Lower lobe of right lung (tissue), 2 donors: ENCODE measurements at places on chromosomes 6 and 20.

DNA sequence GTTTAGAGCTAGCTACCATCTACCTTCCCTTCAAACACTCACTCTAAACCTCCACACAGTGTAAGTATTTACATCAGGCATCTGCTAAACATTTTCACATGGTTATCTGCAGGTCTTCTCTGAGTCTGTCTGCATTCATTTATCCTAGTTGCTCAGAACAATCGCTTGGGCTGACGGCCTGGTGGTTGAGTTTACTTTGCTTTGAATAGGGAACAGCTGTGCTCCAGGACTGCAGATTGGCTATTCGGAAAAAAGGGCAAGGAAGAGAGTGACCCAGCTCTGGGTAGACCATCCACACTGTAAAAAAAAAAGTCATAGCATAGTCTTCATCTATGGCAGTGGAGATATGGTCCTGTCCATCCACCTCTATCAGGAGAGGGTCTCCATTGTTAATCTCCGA lies 115.3 kb upstream of the ESR1 start:
- peaks cover 7% of the 10 kb centered on the region for H3K4me1 ChIP-seq
- H3K27ac ChIP-seq: no peak overlapping the region
- H3K4me3 ChIP-seq: no peak overlapping the region
- DNase-seq: no peak

- H3K27ac ChIP-seq: no peak overlapping the region
- H3K27me3 ChIP-seq: peaks cover 34% of the 10 kb centered on the region
- H3K4me3 ChIP-seq: no peak overlapping the region
- H3K36me3 ChIP-seq: no peaks in the 10 kb centered on the region
- DNase-seq: no peak
These were observed 38.6 kb upstream of the NOL4L start for GRCh38 chr20:32623667-32624157.

GRCh38 chr6:150662814-150663213 lies 63.1 kb downstream of the PLEKHG1 start:
- H3K27me3 ChIP-seq: no peaks in the 10 kb centered on the region
- no peak for DNase-seq
- peaks cover 4% of the 10 kb centered on the region for H3K4me1 ChIP-seq
- no peaks in the 10 kb centered on the region for H3K36me3 ChIP-seq

- H3K27ac ChIP-seq: no peak overlapping the region
- no peaks in the 10 kb centered on the region for H3K36me3 ChIP-seq
- no peak for DNase-seq
- no peaks in the 10 kb centered on the region for H3K27me3 ChIP-seq
- no peak overlapping the region for H3K4me3 ChIP-seq
These were observed 98.4 kb downstream of the CDKAL1 start for GRCh38 chr6:20632696-20633095.

DNA sequence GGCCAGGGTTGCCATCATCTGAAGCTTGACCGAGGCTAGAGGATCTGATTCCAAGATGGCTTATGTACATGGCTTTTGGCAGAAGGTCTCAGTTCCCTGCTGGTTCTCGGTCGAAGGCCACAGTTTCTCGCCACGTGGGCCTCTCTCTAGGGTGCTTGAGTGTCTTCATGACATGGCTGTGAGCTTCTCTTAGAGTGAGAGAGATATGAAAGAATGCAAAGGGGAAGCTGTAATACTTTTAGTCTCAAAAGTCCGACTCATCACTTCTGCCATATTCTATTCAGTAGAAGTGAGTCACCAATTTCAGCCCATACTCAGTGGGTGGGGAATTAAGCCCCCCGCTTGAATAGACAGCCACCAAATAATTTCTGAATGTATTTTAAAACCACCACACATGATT lies 94.2 kb downstream of the UTRN start:
- no peak overlapping the region for H3K4me3 ChIP-seq
- H3K36me3 ChIP-seq: no peaks in the 10 kb centered on the region
- H3K27ac ChIP-seq: no peak overlapping the region
- H3K27me3 ChIP-seq: no peaks in the 10 kb centered on the region
- no peak for DNase-seq

GRCh38 chr6:73610444-73611275 lies 43.1 kb downstream of the SLC17A5 start:
- H3K36me3 ChIP-seq: peaks cover 88% of the 10 kb centered on the region
- H3K27me3 ChIP-seq: no peaks in the 10 kb centered on the region
- peaks cover 7% of the 10 kb centered on the region for H3K4me1 ChIP-seq
- no peak overlapping the region for H3K4me3 ChIP-seq

GRCh38 chr6:16683641-16684194 lies 77.5 kb downstream of the ATXN1 start:
- no peak for DNase-seq
- no peaks in the 10 kb centered on the region for H3K36me3 ChIP-seq
- H3K4me1 ChIP-seq: peaks cover 49% of the 10 kb centered on the region
- H3K4me3 ChIP-seq: no peak overlapping the region
- no peaks in the 10 kb centered on the region for H3K27me3 ChIP-seq

DNA sequence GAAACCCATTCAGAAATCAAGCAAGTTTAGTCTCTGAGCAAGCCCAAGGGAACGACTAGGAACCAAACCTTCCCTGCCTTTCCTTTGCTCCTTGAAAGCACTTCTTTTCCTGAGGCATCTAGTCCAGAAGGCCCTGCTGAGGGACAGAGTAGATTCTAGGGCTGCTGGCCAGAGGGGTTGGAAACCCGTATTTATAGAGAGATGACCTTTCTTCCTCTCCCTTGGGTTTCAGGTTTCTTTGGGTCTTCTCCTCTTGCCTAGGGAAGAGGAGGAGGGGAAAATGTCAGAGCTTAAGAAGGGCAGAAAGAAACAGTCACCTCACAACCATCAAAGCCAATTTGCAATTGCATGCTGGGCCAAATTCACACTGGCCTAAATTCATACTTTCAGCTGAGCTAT lies 5.8 kb downstream of the APOBEC2 start:
- DNase-seq: no peak
- no peak overlapping the region for H3K4me3 ChIP-seq
- peaks cover 12% of the 10 kb centered on the region for H3K4me1 ChIP-seq

- no peak overlapping the region for H3K27ac ChIP-seq
- no peak for DNase-seq
- H3K27me3 ChIP-seq: no peaks in the 10 kb centered on the region
- no peak overlapping the region for H3K4me3 ChIP-seq
- H3K4me1 ChIP-seq: peaks cover 10% of the 10 kb centered on the region
These were observed 265.0 kb downstream of the ADGRG6 start for GRCh38 chr6:142566628-142567396.

DNA sequence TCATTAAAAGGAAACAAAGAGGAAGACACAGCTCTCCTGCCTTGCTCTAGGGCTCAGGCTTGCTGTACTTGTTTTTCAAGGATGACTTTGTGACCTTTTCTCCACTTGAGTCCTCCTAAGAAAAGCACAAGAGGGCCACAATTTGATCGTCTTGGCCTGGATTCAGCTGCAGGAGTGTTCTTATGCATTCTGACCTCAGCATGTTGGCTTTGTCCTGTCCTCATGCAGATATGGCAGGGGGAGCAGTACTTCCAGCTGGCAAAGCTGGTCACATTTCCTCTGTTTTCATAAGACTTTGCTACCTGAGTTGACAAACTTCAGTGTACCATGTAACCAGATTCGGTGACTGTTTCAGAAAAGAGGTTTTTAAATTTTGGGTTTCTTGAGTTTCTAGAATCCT lies 30.8 kb downstream of the KDM1B start:
- peaks cover 8% of the 10 kb centered on the region for H3K36me3 ChIP-seq
- peak; percentile 54 for DNase-seq
- peak overlapping the region; percentile 43 for H3K27ac ChIP-seq
- H3K27me3 ChIP-seq: no peaks in the 10 kb centered on the region

- no peaks in the 10 kb centered on the region for H3K27me3 ChIP-seq
- H3K4me1 ChIP-seq: no peaks in the 10 kb centered on the region
- no peak for DNase-seq
- no peak overlapping the region for H3K27ac ChIP-seq
- H3K36me3 ChIP-seq: no peaks in the 10 kb centered on the region
- no peak overlapping the region for H3K4me3 ChIP-seq
These were observed 176.5 kb upstream of the GJE1 start for GRCh38 chr6:141956046-141956761.

- no peaks in the 10 kb centered on the region for H3K27me3 ChIP-seq
- H3K4me3 ChIP-seq: peak overlapping the region; percentile 35
- peaks cover 50% of the 10 kb centered on the region for H3K36me3 ChIP-seq
- peak overlapping the region; percentile 50 for H3K27ac ChIP-seq
These were observed 6.3 kb downstream of the TNFAIP3 start for GRCh38 chr6:137873273-137873762.

DNA sequence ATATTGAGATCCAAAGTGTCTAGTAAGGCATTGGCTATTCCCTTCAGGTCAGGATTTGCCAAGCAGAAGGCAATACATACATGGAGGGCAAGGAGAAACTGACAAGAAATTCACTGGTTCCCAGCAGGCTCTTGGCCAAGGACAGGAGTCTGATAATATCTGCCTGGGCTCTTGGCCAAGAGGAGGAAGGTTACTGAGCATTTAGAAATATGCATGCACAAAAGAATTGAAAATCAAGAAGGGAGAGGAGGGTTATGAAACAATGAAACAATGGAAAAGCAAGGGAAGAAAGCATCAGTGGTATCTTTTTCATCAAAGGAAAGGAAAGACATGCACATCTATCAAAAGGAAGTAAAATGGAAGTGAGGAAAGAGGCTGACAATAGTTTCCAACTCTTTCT lies 42.4 kb downstream of the ARHGAP18 start:
- H3K27me3 ChIP-seq: no peaks in the 10 kb centered on the region
- H3K27ac ChIP-seq: no peak overlapping the region
- peaks cover 58% of the 10 kb centered on the region for H3K4me1 ChIP-seq
- H3K36me3 ChIP-seq: no peaks in the 10 kb centered on the region
- no peak for DNase-seq

- peaks cover 11% of the 10 kb centered on the region for H3K27me3 ChIP-seq
- H3K4me3 ChIP-seq: no peak overlapping the region
- DNase-seq: no peak
- H3K4me1 ChIP-seq: peaks cover 10% of the 10 kb centered on the region
- peak overlapping the region; percentile 11 for H3K27ac ChIP-seq
These were observed 25.0 kb downstream of the TTBK1 start for GRCh38 chr6:43268355-43268700.

DNA sequence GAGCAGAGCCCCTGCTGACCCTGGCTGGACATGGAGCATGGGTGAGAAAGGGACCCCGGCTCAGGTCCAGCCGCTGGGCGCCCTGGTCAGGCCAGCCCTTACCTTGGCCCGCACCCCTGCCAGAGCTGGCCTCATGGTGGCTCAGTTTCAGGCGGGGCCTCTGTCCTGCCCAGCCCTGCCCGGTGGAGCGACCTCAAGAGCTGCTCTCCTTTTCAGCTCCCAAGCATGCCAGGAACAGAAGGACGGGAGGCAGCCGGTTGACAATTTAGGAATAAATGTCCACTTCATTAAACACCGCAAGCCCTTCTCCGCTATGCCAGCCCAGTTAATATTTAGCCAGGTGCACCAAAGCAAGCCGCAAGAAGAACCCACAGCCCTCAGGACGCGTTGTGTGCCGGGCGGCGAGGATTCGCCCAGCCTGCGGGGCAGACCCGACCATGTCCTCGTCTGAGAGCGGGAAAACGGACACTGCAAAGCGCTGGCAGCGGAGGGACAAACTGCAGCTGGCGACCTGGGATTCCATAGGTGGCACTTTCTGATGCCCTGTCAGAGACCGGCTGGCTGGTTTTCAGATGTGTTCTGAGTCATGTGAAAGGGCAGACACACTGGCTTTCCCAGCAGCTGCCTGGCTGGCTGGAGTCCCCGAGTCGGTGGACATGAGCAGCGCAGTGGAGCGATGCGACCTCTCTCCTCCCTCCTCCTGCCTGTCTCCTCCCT lies 221.9 kb downstream of the TTLL2 start:
- no peaks in the 10 kb centered on the region for H3K27me3 ChIP-seq
- H3K36me3 ChIP-seq: no peaks in the 10 kb centered on the region
- H3K27ac ChIP-seq: no peak overlapping the region
- H3K4me3 ChIP-seq: no peak overlapping the region
- DNase-seq: no peak

DNA sequence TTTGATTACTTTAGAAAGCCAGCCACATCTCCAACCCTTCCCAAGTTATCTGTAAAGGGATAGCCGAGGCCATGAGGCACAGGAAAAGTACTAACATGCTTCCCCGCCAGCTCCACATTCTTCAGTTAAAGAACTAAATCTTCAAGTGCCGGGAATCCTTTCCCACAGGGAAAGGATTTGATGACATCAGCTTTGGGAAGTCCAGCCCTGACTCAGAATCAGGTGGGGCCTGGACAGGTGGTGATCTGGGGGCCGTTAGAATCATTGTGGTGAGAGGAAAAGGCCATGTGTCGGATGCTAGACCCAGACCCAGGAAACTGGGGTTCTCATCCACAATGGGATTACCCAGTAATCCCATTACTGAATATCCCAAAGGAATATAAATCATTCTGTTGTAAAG lies 580.0 kb downstream of the QKI start:
- no peak for DNase-seq
- H3K36me3 ChIP-seq: no peaks in the 10 kb centered on the region
- no peak overlapping the region for H3K4me3 ChIP-seq
- no peaks in the 10 kb centered on the region for H3K27me3 ChIP-seq
- no peak overlapping the region for H3K27ac ChIP-seq
- H3K4me1 ChIP-seq: no peaks in the 10 kb centered on the region

DNA sequence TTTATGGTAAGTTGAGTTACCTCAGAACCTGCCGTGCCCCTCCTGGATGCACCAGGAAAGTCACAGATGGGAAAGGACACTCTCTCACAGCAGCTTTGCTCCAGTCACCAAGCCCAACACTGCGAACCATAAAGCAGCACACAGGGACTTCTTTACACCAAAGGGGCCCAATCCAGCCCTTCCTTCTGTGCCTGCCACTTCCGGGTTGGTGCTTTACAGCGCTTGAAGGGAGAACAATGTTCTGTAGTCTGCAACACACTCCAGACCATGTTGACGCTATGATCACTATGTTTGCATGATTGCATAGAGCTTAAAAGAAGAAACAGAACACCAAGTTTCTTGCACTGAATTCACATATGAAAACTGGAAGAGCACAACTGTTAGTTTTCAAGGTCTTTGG lies 57.1 kb downstream of the SERAC1 start:
- no peak overlapping the region for H3K4me3 ChIP-seq
- H3K4me1 ChIP-seq: no peaks in the 10 kb centered on the region
- peaks cover 72% of the 10 kb centered on the region for H3K36me3 ChIP-seq
- no peak for DNase-seq

- H3K4me3 ChIP-seq: no peak overlapping the region
- H3K27me3 ChIP-seq: peaks cover 4% of the 10 kb centered on the region
- H3K4me1 ChIP-seq: peaks cover 9% of the 10 kb centered on the region
- DNase-seq: no peak
These were observed 26.7 kb downstream of the SAYSD1 start for GRCh38 chr6:39088331-39088730.

DNA sequence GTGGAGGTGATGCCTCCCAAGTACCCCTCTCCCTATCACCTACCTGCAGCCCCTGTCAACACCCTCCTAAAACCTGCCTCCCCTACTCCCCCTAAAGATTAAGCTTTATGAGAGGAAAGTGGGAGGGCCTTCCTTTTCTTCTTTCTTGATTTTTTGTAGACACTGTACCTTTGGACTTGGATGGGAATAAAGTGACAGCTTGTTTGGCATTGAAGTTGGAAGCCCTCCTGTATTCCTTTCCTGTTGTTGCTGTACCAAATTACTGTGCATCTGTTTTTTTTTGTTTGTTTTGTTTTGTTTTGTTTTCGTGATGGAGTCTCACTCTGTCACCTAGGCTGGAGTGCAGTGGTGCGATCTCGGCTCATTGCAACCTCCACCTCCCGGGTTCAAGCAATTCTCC lies 99.3 kb upstream of the NFATC2 start:
- no peaks in the 10 kb centered on the region for H3K36me3 ChIP-seq
- no peak overlapping the region for H3K27ac ChIP-seq
- H3K27me3 ChIP-seq: no peaks in the 10 kb centered on the region
- DNase-seq: no peak
- H3K4me1 ChIP-seq: peaks cover 6% of the 10 kb centered on the region

- peak; percentile 91 for DNase-seq
- H3K4me1 ChIP-seq: peaks cover 28% of the 10 kb centered on the region
- H3K4me3 ChIP-seq: peak within 1 kb of the TSS; percentile 82
- H3K36me3 ChIP-seq: peaks cover 52% of the 10 kb centered on the region
These were observed at the start of the genes NFS1 and ROMO1 for GRCh38 chr20:35699127-35699956. TSS of gene NFS1 (minus strand) at chr20:35699352. CDS start at chr20:35699288, 64 bp downstream. TSS of gene ROMO1 (plus strand) at chr20:35699405. CDS start at chr20:35699633, 228 bp downstream.
